ENCODE measurements at places on chromosomes 4 and X.

DNA sequence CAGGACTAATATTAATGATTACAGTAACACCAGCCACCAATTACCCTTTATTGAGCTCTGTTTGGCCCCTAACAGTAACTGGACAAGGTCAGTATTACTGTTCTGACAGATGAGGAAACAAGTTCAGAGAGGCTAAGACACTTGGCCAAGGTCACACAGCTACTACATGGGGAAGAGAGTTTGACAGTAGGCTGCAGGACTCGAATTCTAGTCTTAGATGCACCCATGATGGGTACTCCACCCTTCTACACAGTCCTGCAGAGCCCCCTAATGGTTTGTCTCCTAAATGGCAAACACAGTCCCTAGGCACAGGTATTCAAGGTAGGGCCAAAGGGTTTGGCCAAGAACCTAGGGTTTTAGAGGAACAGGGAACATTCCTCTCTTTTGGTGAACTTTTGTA lies 93.9 kb downstream of the NSUN7 start:
- no peaks in the 10 kb centered on the region for H3K4me1 ChIP-seq
- no peaks in the 10 kb centered on the region for H3K36me3 ChIP-seq
- DNase-seq = no peak
- no peak overlapping the region for H3K4me3 ChIP-seq
- H3K27ac ChIP-seq = no peak overlapping the region
- no peaks in the 10 kb centered on the region for H3K27me3 ChIP-seq

DNA sequence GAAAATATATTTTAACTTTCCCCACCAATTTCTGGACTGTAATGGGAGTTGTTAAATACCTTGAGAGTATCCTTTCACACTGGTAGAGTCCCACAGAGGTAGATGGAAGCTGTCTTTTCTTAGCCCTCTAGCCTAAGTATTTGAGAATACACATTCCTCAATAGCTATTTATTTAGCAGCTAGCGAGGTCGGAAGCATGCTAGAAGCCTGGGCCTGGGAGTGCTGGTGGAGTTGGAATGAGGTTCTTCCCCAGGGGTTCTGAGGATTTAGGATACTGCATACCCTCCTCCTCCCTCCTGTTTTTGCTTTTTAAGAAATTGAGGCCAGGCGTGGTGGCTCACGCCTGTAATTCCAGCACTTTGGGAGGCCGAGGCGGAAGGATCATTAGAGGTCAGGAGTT lies 999 bp upstream of the KLHL15 start:
- H3K4me1 ChIP-seq = peaks cover 9% of the 10 kb centered on the region
- DNase-seq = no peak
- H3K27ac ChIP-seq = no peak overlapping the region
- H3K4me3 ChIP-seq = no peak overlapping the region

DNA sequence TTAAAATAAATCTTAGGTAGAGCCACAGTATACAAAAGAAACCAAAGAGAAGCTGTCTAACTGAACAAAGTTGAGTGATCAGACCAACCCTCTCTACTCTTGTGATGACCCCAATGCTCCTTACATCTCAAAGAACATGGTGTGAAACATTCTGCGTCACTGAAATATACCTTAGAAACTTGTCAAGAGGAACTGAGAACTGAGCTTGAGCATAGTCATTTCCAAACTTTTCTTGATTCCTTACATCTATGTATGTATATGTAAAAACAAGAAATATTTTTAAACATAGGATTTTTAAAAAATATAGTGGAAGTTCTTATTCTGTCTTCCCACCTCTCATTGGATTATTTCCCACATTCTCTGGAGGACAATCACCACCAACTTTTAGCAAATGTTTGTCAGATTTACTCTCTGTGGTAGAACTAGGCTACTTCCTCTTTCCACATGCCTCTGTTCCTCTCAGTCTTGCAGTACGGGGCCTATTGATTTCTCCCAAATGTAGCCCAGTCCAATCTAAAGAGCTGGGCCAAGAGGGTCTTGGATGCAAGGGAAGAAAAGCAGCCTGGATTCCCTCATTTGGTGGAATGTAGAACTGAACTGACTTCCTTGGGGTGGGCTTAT lies 98.2 kb upstream of the HHIP start:
- no peaks in the 10 kb centered on the region for H3K27me3 ChIP-seq
- no peak overlapping the region for H3K27ac ChIP-seq
- H3K4me3 ChIP-seq = no peak overlapping the region
- no peaks in the 10 kb centered on the region for H3K4me1 ChIP-seq
- no peaks in the 10 kb centered on the region for H3K36me3 ChIP-seq
- no peak for DNase-seq

- H3K27me3 ChIP-seq = no peaks in the 10 kb centered on the region
- H3K4me3 ChIP-seq = no peak overlapping the region
- no peak for DNase-seq
- H3K27ac ChIP-seq = no peak overlapping the region
- H3K4me1 ChIP-seq = no peaks in the 10 kb centered on the region
- H3K36me3 ChIP-seq = no peaks in the 10 kb centered on the region
Observed at GRCh38 chrX:139971394-139971749, 6.1 kb upstream of the CXorf66 start.

DNA sequence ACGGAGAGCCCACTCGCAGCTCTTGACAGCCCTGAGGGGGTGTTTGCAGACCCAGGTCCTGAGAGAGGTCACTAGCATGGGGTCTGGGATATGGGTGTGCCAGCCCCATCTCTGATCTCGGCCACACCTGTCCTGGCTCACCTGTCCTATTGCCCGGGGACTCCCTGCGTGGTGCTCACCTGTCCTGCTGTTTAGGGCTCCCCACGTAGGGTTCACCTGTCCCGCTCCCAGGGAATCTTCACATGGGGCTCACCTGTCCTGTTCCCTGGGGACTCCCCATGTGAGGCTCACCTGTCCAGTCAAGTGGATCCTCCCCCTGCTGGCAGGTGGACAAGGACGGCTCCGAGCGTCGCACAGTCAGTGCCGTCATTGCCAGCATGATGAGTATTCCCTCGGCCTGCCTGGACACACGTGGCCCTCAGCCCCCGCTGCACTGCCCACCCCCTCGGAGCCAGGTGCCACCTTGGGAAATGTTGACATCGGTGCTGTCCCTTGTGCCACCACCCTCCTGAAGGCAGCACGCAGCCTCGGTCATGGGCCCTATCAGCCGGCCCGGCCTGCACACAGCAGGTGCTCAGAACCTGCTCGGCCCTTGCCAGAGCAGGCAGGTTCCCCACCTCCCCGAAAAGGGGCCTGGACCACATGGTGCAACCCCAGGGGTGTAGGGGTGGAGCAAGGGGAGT lies 6.3 kb downstream of the SLC49A3 start:
- DNase-seq = no peak
- no peak overlapping the region for H3K27ac ChIP-seq
- H3K4me3 ChIP-seq = no peak overlapping the region
- no peaks in the 10 kb centered on the region for H3K36me3 ChIP-seq

DNA sequence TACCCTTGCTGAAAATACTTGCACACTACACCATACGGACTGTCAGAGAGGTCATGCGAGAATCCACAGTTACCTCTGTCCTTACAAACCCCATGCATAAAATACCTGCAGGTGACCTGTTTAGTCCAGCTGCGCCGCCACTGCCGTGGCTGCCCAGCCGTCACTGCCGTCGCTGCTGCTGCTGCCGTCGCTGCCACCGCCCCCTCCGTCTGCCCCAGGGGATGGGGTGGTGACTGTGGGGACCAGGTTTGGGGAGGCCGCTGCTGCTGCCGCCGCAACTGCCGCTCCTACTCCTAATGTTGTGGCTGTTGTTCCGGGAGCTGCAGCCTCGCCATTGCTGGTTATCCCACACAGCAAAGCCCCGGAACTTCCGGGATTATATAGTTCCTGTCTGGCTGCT lies 141.8 kb upstream of the ZCCHC13 start:
- H3K4me3 ChIP-seq = no peak overlapping the region
- H3K27me3 ChIP-seq = no peaks in the 10 kb centered on the region
- H3K4me1 ChIP-seq = no peaks in the 10 kb centered on the region
- DNase-seq = no peak
- no peak overlapping the region for H3K27ac ChIP-seq

- peak; percentile 43 for DNase-seq
- peak overlapping the region; percentile 83 for H3K27ac ChIP-seq
- H3K4me1 ChIP-seq = peaks cover 21% of the 10 kb centered on the region
- no peaks in the 10 kb centered on the region for H3K27me3 ChIP-seq
- peak overlapping the region; percentile 97 for H3K4me3 ChIP-seq
- H3K36me3 ChIP-seq = no peaks in the 10 kb centered on the region
Observed at GRCh38 chr4:184473499-184474262, 669 bp downstream of the IRF2 start.

GRCh38 chr4:158159718-158160094 lies 13.1 kb downstream of the GASK1B start:
- peaks cover 8% of the 10 kb centered on the region for H3K4me1 ChIP-seq
- DNase-seq = no peak
- no peaks in the 10 kb centered on the region for H3K27me3 ChIP-seq
- H3K36me3 ChIP-seq = no peaks in the 10 kb centered on the region
- no peak overlapping the region for H3K27ac ChIP-seq

DNA sequence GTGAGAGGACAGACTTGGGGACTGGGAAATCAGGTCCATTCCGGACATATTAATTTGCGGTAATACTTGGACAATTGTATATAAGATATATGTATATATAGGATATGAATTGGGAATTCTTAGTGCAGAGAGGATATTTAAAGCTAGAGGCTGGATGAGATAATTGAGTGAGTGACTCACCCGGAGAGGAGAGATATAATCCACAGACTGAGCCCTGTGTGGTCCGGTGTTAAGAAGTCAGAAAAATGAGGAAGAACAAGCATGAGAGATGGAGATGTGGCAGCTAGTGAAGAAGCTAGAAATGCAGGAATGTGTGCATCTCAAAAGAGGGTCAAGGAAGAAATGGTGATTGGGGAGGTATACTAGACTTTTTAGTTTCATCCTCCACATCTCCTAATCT lies 336.2 kb downstream of the SLC7A11 start:
- no peak overlapping the region for H3K4me3 ChIP-seq
- DNase-seq = no peak
- H3K4me1 ChIP-seq = no peaks in the 10 kb centered on the region
- H3K27ac ChIP-seq = no peak overlapping the region
- no peaks in the 10 kb centered on the region for H3K36me3 ChIP-seq

DNA sequence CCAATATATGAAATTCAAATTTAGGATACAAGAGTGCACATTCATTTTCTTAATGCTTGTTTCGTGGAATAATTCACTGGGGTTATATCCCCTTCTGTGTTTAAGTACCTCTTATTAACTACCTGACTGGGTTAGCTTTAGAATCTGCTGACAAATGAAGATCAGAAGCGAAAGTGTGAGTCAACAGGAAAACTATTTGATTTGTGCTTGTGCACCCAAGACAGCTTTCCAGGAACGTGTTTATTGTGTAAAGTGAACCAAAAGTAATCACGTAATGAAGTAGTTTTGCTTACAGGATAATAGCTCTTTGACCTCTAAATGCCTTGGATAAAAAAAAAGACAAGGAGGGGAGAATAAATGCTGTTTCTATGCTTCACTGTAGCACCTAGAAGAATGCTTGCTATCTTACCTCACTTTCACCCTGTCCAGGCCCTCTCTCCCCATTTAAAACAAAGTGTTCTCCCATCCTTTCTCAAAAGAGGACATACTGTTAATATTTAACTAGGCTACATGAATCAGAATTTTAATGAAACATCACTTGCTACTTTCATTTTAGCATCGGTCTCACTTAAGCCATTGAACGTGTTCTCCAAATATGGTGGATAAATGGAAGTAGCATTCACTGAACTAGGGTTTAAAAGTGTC lies 141.9 kb downstream of the THOC2 start:
- DNase-seq = no peak
- H3K36me3 ChIP-seq = no peaks in the 10 kb centered on the region
- H3K4me1 ChIP-seq = peaks cover 15% of the 10 kb centered on the region
- no peak overlapping the region for H3K27ac ChIP-seq
- no peak overlapping the region for H3K4me3 ChIP-seq

DNA sequence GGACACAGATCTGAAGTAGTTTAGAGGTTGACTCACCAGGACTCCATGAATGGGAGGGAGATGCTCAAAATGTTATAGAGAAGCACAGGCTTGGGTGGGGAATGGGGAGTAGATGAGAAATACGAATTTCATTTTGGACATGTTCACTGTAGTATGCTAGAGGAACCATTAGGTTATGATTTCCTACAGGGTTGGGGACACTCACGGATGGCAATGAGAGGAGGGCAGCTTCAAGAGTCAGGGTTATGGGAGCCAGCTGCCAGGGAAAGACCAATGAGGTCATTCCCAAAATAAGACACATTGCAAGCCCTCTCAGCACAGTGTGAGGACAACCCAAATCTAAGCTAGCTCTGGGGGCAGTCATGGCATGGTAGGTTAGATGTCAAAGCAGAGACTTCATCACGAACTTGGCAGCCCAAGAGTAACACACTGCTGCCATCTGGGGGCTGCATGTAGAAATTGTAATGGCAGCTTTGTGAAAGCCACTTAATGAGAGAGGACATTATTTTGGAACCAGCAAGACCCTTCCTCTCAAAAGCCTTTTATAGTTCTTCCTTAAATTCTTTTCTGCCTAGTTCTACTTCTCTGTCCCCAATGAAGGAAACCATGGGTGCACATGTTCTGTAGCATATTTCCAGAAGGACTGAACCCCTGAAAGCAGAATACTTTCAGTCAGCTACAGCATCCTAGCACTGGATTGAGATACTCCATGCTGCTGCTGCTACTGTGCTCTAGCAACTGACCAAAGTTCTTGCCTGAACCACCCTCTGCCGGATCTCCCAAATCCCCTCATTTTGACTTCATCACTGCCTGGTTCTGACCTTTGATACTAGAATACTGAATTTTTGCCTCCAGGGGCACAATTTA lies 16.2 kb upstream of the ZCCHC12 start:
- H3K27me3 ChIP-seq = no peaks in the 10 kb centered on the region
- DNase-seq = peak; percentile 53
- no peak overlapping the region for H3K27ac ChIP-seq
- H3K36me3 ChIP-seq = no peaks in the 10 kb centered on the region

DNA sequence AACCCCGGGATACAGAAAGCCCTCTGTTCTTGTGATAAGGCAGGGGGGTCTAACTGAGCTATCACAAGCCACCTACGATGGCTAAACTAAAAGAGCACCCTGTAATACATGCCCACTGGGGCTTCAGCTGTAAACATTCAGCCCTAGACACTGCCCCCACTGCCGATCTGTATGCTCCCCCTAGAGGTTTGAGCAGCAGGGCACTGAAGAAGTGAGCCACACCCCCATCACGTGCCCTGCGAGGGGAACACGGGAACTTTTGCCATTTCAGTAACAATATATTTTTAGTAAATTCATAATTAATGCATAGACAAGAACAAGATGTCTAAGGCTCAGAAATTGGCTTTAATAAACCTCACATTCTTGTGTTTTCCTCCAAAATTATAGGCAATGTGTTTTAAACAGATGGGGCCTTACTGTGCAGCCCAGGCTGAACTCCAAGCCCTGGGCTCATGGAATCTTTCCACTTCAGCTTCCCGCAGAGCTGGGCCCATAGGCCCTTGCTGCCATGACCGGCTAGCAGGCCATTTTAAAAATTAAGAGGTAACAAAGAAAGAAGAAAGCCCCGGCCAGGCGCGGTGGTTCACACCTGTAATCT lies 235.3 kb upstream of the SFRP2 start:
- DNase-seq = no peak
- no peaks in the 10 kb centered on the region for H3K4me1 ChIP-seq
- no peak overlapping the region for H3K4me3 ChIP-seq
- no peaks in the 10 kb centered on the region for H3K27me3 ChIP-seq
- H3K36me3 ChIP-seq = no peaks in the 10 kb centered on the region

- H3K27me3 ChIP-seq = no peaks in the 10 kb centered on the region
- no peaks in the 10 kb centered on the region for H3K4me1 ChIP-seq
Observed at GRCh38 chr4:123618606-123619005, 222.0 kb downstream of the SPRY1 start.
